ENCODE measurements at places on chromosomes 7 and 10. TPM values are rescaled to one million over a fixed set of nuclear protein-coding genes. Genes with fewer than 3 reads are reported as not detected.

DNA sequence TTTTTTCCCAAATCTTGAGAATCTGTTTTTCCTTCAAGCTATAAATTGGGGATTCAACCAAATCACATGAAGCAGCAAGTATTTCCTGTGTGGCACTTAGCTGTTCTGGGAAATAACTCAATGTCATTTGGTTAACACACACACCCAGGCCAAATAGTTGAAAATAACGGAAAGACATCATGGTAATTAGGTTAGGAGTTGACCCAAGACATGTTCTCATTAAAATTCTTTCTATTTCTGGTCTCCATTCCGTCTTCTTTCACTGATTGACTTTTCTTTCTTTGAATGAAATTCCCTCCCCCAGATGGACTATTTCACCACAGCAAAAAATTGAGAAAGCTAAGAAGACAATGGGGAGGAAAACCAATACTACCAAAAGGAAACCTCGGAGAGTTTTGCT, 30.5 kb downstream of the NRP1 start:
- no peak overlapping the region for H3K27ac ChIP-seq
- no peaks in the 10 kb centered on the region for H3K36me3 ChIP-seq
- H3K27me3 ChIP-seq = no peaks in the 10 kb centered on the region
- H3K4me1 ChIP-seq = no peaks in the 10 kb centered on the region
- H3K4me3 ChIP-seq = no peak overlapping the region

Gene CALN1
- not detected for total RNA-seq

DNA sequence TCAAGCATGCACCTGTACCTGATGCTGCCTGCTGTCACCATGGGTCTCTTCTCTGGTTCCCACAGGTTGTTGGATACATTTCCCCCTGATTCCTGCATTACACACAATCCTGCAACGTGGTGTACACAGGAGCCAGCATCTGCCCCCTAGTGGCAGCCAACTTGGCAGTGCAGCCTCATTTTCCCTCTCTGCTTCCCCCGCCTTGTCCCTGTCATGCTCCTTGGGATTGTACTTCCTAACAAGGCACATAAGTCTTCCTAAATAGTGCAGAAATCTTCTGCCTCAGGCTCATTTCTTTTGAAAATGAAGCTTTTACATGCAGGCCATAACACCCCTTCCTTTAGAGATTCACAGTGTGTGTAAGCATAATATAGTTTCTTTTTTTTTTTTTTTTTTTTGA, 387.5 kb downstream of the CCSER2 start:
- H3K4me1 ChIP-seq = no peaks in the 10 kb centered on the region
- H3K27ac ChIP-seq = no peak overlapping the region
- no peaks in the 10 kb centered on the region for H3K36me3 ChIP-seq
- no peak overlapping the region for H3K4me3 ChIP-seq
- peaks cover 10% of the 10 kb centered on the region for H3K27me3 ChIP-seq

GRCh38 chr7:28872226-28872625, 85.9 kb downstream of the TRIL start:
- no peak overlapping the region for H3K4me3 ChIP-seq
- no peaks in the 10 kb centered on the region for H3K36me3 ChIP-seq
- H3K4me1 ChIP-seq = no peaks in the 10 kb centered on the region
- no peak for DNase-seq
- H3K27ac ChIP-seq = no peak overlapping the region
- H3K27me3 ChIP-seq = peaks cover 4% of the 10 kb centered on the region

Gene TMEM196
- total RNA-seq = not detected

DNA sequence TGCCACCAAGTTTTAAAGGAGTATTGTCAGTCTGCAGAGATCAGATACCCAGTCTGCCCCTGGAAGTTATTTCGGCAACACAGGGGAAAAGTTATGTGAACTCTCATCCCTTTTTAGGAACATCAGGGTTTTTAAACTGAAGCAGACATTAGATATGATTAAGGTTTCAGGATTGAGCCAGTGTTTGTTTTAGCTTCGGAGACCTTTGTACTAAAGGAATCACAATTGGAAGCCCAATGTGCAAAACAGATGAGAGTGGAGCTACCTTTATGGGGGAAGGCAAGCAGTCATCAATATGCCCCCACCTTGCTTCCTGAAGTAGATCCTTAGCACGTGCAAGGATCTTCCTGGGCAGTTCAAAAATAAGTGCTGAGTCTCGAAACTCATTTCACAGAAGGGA, 39.5 kb downstream of the ETV1 start:
- H3K27ac ChIP-seq = no peak overlapping the region
- H3K4me3 ChIP-seq = no peak overlapping the region
- no peak for DNase-seq
- H3K27me3 ChIP-seq = no peaks in the 10 kb centered on the region

DNA sequence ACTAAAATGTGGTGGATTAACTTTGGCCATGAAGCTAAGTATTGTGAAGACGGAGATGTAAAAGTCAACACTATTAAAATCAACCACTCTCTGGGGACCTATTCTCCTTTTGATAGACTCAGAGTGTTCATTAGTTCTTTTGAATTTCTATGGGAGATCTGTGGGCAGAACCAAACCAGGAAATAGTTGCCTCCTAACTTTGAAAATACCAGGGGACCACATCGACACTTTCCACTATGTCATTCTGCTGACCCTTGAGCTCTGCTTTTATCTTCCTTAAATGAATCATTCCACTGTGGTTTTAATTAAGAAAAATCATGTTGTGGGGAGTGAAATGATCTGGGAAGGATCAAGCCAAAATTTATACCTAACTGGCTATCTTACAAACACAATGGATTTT, 960.5 kb downstream of the GATA3 start:
- peak overlapping the region; percentile 24 for H3K4me3 ChIP-seq
- H3K4me1 ChIP-seq = peaks cover 32% of the 10 kb centered on the region
- no peak for DNase-seq
- peaks cover 2% of the 10 kb centered on the region for H3K27me3 ChIP-seq
- no peaks in the 10 kb centered on the region for H3K36me3 ChIP-seq

GRCh38 chr10:4076983-4077382, 292.0 kb upstream of the KLF6 start:
- peaks cover 67% of the 10 kb centered on the region for H3K4me1 ChIP-seq

Gene CCDC172
- not detected for total RNA-seq

Gene BMPR1A
- total RNA-seq = 13.6 TPM

DNA sequence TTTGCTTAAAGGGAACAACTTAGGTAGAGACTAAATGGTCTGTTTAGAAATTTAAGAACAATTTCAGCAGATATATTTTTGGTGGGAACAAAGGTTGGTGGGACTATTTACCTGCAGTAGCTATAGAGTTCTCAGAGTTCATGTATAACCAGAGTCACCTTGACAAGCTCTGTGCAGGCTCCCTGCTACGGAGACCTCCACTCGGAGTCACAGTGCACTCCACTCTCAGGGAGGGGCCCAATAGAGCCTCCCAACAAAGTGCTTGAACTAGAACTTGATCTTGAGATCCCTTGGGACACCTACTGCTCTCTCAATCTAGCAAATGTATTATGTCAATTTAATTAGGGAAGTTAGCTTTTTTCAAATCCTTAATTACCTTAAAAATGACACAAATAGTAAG, 2.3 kb downstream of the MYPN start:
- H3K27me3 ChIP-seq = peaks cover 2% of the 10 kb centered on the region
- no peaks in the 10 kb centered on the region for H3K4me1 ChIP-seq
- no peak overlapping the region for H3K27ac ChIP-seq
- H3K36me3 ChIP-seq = no peaks in the 10 kb centered on the region
- H3K4me3 ChIP-seq = no peak overlapping the region
- no peak for DNase-seq

GRCh38 chr10:111077785-111078504, 1.1 kb downstream of the ADRA2A start:
- H3K4me3 ChIP-seq = peak overlapping the region; percentile 50
- H3K36me3 ChIP-seq = peaks cover 3% of the 10 kb centered on the region
- peaks cover 11% of the 10 kb centered on the region for H3K4me1 ChIP-seq
- DNase-seq = peak; percentile 15
- no peak overlapping the region for H3K27ac ChIP-seq
- peaks cover 50% of the 10 kb centered on the region for H3K27me3 ChIP-seq

Gene RARRES2
- not detected for total RNA-seq

Gene EPO
- not detected for total RNA-seq

- H3K4me3 ChIP-seq = no peak overlapping the region
- no peak overlapping the region for H3K27ac ChIP-seq
- H3K27me3 ChIP-seq = no peaks in the 10 kb centered on the region
- H3K36me3 ChIP-seq = no peaks in the 10 kb centered on the region
- DNase-seq = no peak
- H3K4me1 ChIP-seq = no peaks in the 10 kb centered on the region
Measured at GRCh38 chr10:85284778-85285770, 956.7 kb downstream of the CCSER2 start.

DNA sequence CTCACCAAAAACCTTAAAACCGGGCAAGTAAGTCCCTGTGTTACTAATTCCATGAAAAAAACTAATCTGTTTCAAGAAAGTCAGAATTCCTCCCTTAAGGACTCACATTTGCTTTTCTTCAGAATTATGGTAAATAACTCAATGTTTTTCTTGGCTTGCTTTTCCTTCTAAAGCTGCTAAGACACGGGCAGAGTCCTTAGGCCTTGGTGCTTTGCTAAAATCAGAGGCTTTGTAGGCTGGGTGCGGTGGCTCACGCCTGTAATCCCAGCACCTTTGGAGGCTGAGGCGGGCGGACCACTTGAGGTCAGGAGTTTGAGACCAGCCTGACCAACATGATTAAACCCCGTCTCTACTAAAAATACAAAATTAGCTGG, 32.0 kb downstream of the GNA12 start:
- DNase-seq = no peak
- H3K27ac ChIP-seq = no peak overlapping the region

- peaks cover 8% of the 10 kb centered on the region for H3K27me3 ChIP-seq
- H3K4me3 ChIP-seq = no peak overlapping the region
- no peaks in the 10 kb centered on the region for H3K4me1 ChIP-seq
- peaks cover 2% of the 10 kb centered on the region for H3K36me3 ChIP-seq
Measured at GRCh38 chr10:112239347-112239746, 43.9 kb upstream of the TECTB start.

DNA sequence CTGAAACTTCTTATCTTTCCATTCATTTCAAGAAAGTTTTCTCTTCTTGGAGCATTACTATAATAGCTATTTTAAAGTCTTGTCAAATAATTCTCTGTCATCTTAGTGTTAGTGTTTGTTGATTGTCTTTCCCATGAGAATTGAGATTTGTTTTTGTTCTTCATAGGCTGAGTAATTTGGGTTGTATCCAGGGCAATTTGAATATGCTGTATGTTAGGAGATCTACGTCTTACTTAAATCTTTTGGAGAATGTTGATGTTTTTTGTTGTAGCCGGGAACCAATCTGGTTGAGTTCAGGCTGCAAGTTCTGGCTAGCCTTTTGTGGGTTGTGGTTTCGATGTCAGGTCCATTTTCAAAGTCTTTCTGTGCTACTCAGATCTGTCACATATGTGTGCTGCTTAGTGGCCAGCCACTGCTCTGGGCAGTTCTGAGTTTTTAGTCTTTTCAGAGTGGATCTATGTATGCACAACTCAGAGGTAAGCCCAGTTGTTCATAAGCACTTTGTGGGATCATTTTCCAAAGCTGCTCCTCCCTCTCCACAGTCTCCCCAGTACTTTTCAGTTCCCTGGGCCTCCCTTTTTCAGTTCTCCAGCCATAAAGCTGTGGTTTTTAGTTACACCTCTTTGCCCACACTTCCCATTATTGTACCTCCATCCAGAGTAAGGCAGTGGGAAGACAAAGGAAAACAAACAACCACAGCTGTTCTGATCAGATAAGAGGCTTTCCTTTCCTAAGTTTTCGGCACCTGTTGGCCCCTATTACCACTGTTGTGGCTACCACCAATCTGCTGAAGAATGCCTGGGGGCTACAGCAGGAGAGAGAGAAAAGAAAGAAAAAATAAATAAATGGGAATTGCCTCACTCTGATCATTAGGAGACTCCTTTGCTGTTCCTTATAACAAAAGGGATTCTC, 4.7 kb upstream of the CCNJ start:
- H3K4me1 ChIP-seq = peaks cover 7% of the 10 kb centered on the region
- H3K27me3 ChIP-seq = peaks cover 7% of the 10 kb centered on the region
- no peak overlapping the region for H3K4me3 ChIP-seq
- no peaks in the 10 kb centered on the region for H3K36me3 ChIP-seq
- no peak overlapping the region for H3K27ac ChIP-seq

- peak overlapping the region; percentile 43 for H3K4me3 ChIP-seq
- no peaks in the 10 kb centered on the region for H3K27me3 ChIP-seq
- peaks cover 81% of the 10 kb centered on the region for H3K4me1 ChIP-seq
- H3K27ac ChIP-seq = peak overlapping the region; percentile 75
- H3K36me3 ChIP-seq = peaks cover 8% of the 10 kb centered on the region
- no peak for DNase-seq
Measured at GRCh38 chr7:43591558-43592180, 8.8 kb downstream of the STK17A start.

- H3K4me3 ChIP-seq = no peak overlapping the region
- DNase-seq = no peak
- H3K27ac ChIP-seq = no peak overlapping the region
- H3K36me3 ChIP-seq = no peaks in the 10 kb centered on the region
- H3K27me3 ChIP-seq = no peaks in the 10 kb centered on the region
- no peaks in the 10 kb centered on the region for H3K4me1 ChIP-seq
Measured at GRCh38 chr7:95636140-95636940, 40.0 kb upstream of the PDK4 start.

Gene URGCP
- total RNA-seq = 22.3 TPM

DNA sequence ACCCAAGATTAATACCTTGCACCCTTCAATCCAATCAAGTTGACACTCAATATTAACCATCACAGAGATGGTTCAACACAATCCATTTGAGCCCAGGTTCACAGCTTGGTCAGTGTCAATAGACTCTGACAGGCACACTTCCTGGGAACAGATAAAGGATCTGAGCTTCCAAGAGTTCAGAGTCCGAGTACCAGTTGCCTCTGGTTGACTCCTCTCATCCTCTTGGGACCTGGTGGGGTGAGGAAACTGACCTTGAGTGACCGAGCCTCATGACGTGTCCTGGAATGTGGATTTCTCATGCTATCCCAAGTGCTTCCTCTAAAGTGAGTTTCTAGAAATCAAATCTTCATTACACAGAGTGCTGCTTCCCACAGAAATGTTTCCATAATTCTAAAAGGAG, 162.0 kb downstream of the CYP26A1 start:
- H3K36me3 ChIP-seq = no peaks in the 10 kb centered on the region
- peaks cover 3% of the 10 kb centered on the region for H3K27me3 ChIP-seq
- DNase-seq = no peak

Gene SPDYE5
- not detected for total RNA-seq

GRCh38 chr7:12640299-12641096, 46.9 kb upstream of the ARL4A start:
- no peak for DNase-seq
- H3K4me1 ChIP-seq = peaks cover 18% of the 10 kb centered on the region
- no peaks in the 10 kb centered on the region for H3K27me3 ChIP-seq
- no peak overlapping the region for H3K4me3 ChIP-seq

DNA sequence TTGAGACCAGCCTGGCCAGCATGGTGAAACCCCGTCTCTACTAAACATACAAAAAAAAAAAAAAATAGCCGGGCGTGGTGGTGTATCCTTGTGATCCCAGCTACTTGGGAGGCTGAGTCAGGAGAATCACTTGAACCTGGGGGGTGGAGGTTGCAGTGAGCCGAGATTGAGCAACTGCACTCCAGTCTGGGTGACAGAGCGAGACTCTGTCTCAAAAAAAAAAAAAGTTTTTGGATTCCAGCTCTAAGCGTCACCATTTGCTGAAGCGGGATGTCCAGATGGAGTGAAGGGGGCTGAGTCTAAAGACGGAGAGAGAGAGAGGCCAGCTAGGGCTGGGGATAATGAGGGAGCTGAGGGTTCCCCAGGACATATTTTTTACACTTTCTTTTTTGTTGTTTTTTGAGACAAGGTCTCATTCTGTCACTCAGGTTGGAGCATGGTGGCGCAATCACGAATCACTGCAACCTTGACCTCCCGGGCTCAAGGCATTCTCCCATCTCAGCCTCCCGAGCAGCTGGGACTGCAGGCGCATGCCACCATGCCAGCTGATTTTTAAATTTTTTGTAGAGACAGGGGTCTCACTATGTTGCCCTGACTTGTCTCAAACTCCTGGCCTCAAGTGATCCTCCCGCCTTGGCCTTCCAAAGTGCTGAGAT, 9.4 kb upstream of the HK1 start:
- H3K27me3 ChIP-seq = no peaks in the 10 kb centered on the region
- H3K27ac ChIP-seq = no peak overlapping the region
- peaks cover 3% of the 10 kb centered on the region for H3K4me1 ChIP-seq
- DNase-seq = no peak
- no peaks in the 10 kb centered on the region for H3K36me3 ChIP-seq
